Fibroblast of skin of left biceps (primary cell): ENCODE measurements at places on chromosomes 7 and 10.
A peak's percentile ranks its signal among the peaks of the same experiment; 100 is the strongest.

- no peak for DNase-seq
Observed at GRCh38 chr10:80171248-80171660, 34.1 kb downstream of the ANXA11 start.

- no peak for DNase-seq
Observed at GRCh38 chr7:112159351-112159750, 46.8 kb downstream of the DOCK4 start.

DNA sequence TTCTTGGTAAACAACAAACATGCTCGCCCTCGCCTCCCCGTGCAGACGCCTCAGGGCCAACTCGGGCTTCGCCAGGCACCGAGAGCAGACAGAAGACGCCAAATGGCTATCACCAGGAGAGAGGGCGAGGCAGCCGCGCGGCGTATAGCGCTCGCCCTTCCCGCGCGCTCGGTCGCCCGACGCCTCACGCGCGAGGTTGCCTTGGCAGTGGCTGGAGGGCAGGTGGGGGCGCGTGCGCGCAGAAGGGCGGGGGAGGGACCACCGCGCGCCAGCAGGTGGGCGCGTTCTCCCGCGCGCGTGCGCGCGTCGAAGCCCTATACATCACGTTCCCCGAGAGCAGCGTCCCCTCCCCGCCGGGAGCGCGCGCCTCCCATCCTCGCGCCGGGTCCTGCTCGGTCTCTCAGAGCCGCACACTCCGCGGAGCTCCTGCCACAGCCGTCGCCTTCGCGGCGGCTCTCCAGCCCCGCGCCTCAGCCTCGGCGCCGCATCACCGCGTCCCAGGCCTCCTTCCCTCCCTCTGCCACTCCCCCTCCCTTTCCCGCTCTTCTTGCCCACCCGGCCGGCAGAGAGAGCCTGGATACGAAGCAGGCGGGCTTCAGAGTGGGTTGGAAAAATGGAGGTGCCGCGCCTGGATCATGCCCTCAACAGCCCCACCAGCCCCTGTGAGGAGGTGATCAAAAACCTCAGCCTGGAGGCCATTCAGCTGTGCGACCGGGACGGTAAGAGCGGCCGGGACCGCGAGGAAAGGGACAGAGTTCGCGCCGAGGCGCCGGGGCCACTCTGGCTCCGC is at the start of gene PHYHIPL:
TSS of gene PHYHIPL (plus strand) at position 403 of the 790 bp plus-strand sequence. CDS start at position 614, 211 bp downstream.
- DNase-seq, result no peak

DNA sequence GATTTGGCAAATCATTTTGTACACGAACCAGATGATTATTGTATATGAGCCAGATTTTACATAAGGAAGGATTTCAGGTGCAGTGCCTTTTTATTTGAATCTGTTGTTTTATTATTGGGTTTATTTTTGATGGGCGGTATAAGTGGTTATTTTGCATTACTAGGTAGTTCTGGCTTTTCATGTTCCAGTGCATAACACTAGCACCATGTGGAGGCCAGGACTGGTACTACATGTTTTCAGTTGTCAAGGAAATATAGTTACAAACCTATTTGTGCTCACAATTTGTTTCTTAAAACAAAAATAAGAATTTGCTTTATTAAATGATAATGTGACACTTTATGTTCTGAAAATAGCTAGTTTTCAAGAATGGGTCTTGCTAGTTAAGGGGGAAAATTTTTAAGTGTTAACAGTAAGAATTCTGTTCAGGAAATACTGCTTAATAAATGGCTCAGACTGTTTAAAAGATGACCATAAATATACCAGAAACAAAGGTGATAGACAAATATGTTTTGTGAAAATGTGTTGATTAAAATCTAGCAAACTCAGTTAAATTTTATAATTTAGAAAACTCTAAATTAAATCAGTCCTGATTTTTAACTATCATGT is 7.1 kb upstream of the SEMA3E start:
- DNase-seq, result no peak

GRCh38 chr10:127302343-127302742 is 106.0 kb upstream of the INSYN2A start:
- DNase-seq, result no peak

- no peak for DNase-seq
Observed at GRCh38 chr10:18418541-18419215, 232.7 kb downstream of the NSUN6 start.

DNA sequence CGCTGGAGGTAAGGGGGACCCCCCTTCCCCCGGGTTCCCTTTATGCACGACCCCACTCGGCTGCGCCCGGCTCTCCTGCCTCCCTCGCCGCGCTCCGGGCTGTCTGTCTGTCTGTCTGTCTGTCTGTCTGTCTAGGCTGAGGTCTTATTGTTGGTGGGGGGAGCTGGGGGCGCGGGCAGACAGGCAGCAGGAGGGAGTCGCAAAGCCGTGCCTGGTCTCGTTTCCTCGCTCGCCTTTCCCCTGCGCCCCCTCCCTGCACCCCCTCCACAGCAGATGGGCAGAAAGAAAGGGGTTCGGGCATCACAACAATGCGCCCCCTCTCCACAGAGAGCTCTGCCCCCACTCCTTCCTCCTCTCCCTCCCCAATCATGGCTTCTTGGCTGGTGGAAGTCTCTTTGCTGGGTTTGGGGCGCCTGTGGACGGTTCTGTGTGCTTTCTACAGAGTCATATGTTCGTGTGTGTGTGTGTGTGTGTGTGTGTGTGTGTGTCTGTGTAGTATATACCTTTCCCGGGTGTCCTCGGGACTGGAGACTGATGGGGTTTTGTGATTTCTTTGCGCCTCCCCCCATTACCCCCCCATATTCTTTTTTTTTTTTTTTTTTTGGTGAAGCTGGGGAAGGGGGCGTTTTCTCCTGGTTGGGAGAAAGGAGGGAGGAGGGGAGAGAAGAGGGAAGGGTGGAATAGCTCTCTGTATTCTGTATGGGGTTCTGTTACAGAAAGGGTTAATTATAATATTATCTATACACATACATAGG is 1.9 kb downstream of the AUTS2 start:
- no peak for DNase-seq

DNA sequence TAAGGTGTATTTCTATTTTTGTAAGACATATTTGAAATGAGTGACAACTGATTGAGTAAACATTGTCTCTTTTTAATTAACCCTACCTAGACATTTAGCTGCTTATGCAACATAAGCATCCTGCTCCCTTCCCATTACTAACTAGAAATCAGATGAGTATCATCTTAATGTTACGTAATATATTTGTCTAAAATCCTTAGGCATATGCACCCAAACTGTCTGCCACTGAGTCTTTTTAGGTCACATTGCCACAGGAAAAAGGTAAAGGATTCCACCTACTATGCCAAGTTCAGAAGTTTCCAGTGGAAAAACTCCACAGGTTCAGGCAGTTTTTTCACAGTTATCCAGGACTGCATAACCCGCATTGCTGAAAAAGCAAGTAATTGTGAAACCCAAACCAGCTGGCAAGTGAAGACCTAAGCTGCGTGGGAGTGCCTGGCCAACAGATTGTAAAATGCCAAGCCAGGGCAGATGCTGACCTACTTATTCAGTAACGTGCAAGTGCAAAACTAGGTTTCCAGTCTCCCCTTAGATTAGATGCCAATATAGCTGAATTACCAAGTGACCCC is 983.7 kb downstream of the GATA3 start:
- no peak for DNase-seq

GRCh38 chr7:298375-298702 is 8.4 kb downstream of the FOXL3 start:
- no peak for DNase-seq

GRCh38 chr7:50960621-50961310 is 178.1 kb upstream of the GRB10 start:
- DNase-seq, result no peak

DNA sequence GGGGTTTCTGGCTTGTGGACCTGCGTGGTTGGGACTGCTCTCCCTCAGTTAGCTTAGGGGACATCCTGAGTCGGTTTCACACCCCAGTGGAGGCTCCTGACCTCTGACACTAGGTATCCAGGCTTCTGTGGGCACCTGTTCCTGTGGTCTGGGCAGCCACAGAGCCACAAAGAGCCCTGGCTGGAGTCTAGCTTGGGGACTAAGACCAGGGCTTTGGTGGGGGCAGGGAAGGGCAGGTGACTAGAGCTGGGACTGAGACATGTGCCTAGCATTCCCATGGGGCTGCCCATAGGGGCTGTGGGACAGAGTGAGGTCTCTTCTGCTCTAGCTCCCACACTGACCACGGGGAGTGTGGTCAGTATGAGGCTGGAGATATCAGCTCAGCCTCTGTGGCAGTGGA is 4.0 kb upstream of the TMEM270 start:
- DNase-seq, result no peak

- DNase-seq, result no peak
Observed at GRCh38 chr7:150388709-150389531, 9.8 kb downstream of the ZNF775 start.

DNA sequence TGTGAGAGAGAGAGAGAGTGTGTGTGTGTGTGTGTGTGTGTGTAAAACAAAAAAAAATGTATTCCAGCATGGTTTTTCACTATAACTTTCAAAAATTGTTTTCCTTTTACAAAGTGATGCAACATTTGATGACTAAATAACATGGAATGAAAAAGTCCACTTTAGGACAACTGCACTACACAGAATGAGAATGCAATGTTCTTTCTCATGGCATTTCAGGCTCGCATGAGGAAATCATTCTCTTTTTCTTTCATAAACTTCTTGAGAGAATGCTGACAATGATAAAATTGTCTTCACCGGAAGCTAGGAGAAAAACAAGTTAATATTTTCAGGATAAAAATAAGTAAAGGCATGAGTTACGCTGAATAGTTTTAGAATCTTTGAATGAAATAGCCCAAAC is 53.7 kb downstream of the SLC16A12 start:
- peak; percentile 86 for DNase-seq

DNA sequence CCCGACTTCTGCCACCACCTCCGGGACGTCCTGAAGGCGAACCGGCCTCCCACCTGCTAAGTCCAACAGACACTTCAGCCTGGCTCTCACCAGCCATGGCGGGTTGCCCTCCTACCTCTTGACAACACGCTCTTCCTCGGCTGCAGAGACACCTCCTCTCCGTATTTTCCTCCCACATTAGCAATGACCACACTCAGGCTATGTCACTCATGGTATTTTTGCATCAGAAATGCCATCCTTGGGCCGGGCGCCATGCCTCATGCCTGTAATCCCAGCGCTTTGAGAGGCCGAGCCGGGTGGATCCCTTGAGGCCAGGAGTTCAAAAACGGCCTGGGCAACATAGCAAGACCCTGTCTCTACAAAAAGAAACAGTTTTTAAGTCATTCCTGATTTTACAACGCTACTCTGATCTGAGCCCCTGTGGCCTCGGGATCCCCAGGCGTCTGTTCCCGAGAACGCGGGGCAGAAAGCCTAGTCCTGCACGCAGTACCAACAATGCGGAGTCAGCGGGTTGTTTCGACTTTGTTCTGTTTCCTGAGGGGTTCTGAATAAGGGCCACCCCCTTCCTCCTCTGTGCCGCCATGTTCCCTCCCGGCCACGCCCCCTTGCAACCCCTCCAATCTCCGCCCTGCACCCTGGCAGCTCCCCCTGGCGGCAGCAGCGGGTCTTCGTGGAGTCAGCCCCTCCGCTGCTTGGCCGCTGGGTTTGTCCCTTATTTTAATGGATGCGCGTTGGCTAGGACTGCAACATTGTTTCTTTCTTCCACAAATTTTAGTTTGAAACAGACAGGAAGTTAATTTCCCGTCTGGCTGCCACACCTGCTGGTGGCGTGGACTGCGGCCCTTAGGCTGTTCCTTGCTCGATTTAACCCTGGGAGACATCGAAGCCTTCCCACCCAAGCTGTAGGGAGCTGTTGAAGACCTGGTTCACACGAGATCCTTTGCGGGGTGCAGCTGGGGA is 9.7 kb upstream of the ZFAND2A start:
- DNase-seq, result no peak
